8988T (cell line): ENCODE measurements at places on chromosomes 1 and 21.

DNA sequence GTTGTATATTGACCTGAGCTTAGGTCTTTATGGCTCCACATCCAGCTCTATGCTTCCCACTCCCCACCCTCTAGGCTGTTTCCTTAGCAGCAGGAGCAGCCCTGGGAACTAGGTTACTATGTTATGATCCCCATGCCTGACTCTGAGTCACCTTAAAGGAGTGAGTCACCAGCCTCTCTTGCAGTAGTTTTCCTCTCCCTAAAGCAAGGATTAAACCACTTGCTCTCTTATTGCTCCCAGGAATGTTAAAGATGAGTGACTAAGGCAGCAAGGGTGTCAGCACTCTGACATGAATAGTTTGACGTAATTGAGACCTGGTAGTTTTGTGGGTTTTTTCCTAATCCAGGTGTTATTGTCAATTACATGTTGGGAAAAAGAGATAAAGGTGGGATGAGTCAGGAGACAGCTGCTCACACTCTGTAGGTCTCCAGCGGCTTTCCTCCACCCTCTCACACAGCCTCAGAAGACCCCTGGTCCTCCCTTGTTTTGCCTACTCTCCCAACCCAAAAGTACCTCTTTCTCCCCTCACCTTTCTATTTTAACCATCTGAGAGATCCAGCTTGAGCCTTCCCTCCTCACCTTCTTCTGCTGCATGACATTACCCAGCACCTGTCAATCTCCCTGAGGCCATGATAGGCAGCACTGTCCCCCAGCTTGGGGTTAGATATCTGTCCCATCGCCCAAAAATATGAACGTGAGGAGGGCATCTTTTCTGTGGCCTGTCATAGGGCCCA, 369.1 kb upstream of the VAMP3 start:
- DNase-seq = peak; percentile 63

DNA sequence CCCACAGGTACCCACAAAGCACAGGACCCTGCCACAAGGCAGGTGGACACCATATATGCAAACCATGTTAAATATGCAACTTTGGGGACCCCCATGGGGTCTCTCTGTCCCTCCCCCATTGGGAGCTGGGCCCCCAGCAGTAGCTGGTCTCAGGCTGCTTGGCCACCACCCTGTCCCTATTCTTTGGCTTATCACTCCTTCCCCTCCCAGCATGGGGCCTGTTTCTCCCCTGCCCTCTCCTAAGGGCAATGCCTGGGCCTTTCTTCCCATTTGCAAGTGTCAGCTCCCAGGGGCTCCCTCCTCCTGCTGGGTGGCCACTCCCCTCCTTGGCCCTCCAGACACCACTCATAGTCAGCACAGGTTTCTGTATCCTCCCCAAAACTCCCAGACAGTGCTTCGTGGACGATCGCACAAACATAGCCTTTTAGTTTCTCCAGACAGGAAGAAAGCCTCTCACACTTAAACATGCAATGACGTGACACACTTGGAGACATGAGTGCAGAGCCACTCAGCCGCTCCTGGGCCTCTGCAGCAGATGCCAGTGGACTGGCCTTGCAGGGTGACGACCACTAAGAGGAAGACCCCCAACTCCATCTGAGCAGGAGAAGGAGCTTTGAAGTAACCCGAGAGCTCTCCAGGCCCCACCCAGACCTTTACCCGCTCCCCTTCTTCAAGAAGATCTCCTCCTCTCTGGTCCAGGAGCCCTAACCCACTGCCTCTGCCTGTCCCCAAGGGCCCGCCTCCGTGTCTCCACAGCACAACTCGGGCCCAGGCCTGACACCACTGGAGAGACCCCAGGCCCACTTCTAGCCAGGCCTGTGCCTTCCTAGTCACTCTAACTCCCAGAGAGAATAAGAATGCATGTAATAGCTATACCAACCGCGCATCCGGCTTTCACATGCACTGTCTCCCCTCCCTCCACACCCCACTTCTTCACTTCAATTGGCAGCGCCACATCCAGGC, 22.9 kb downstream of the CITED4 start:
- DNase-seq = no peak

- DNase-seq = no peak
Measured at GRCh38 chr1:245205396-245205795, 50.6 kb downstream of the KIF26B start.

DNA sequence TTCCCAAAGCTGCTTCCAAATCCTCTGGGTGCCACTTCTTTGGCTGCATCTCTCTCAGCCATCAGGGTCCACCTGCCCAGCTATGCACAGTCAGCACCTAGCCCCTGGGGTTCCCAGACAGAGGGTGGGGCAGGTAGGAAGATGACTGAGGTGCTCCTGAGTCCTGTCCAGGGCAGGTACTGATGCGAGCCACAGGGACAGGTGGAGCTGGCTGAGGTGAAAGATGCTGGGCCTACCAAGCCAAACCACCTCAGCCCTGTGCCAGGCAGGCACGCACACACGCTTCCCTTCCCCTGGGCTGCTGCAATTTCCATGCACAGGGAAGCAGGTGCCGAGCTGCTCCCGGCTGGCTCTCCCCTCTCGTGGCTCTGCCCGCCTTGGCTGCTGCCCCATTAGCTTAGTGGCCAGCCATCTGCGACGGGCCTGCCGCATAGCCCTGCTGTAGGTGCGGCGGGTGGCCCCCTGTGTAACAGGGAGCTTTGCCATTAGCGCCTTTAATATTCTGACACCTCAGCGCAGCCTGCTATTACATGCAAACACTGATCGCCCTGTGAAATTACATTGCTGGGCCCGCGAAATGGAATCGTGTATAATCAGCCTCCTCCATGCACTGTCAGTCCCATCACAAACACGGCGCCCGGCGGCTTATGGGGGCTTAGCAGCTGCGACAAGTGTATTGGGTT, 38.9 kb downstream of the DMAP1 start:
- no peak for DNase-seq

GRCh38 chr21:39094087-39094780, 89.0 kb downstream of the PSMG1 start:
- DNase-seq = no peak

DNA sequence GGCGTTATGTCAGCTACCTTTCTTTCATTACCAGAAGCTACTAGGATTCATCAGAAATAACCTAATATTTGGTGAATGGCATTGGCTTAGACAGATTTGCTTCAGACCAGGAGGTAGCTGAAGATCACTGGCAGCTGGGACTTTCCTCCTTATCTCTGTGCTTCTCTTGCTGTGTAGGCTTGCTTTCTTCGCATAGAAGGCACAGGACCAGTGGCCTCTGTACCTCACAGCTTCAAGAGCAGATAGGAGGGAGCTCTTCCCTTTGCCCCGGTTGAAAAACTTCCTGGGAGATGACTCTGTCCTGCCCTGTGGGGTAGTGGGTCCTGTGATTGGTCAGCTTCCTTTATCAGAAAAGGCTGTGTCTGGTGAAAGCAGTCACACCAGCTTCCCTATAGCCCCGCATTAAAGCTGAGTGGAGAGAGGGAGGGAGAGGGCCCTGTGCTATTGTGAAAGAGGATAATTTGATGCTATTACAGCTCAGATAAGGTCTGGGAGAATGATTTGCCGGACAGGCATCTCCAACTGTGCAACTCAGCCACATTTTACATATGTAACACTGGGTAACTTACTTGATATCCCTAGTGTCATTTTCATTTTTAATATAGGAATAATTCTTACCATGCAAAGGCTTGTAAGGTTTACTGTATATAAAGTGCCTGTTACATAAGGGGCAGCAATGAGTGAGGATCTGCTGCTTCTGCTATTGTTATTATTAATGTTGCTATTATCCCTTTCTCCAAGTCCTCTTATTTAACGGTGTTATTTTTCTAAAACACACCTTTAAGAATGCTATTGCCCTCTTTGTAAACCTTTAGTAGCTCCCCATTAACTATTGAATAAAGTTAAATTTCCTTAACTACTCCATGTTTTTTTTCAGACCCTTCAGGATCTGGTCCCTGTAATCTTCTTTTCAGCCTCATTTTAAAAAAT, 31.6 kb downstream of the OSBPL9 start:
- no peak for DNase-seq

DNA sequence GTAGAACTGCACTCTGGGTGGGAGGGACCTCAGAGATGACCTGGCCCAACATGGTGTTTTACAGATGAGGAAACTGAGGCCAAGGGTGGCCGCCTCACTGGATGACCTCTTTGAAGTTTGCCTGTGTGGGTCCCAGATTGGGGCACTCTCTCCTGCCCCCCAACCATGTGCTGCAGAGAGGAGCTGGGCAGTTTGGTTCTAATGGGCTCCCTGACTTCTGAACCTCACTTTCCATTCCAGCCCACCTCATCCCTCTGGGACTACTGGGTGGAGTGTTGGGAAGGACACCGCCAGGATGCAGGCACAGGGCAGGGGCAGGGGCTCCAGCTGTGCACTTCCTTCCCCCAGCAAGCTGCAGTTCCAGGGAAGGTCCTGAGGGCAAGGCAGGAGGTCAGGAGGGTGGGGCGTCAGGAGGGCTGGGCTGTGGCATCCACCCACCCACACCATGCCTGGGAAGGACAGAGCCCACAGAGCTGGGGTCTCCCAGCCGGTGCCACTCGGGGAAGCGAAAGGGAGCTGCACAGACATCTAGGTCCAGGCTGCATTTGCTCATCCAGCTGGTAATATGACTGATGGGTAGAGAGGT, 10.3 kb upstream of the EPS8L3 start:
- DNase-seq = no peak

DNA sequence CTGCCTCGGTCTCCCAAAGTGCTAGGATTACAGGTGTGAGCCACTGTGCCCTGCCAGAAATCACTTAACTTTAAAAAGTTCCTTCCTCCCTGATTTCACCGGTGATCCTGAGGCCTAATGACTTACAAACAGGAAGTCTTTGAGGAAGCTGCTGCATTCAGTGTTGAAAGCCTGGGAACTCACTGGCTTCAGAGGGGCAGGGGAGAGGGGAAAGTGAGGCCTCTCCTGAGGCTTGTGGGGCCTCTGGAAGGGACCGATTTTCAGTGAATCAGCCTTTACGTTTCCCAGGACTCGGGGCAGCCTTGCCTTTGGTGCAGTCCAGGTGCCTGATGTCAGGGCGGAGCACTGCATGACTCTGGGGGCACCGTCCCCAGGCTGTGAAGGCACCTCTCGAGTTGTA, 30.1 kb upstream of the ARHGEF10L start:
- no peak for DNase-seq

- DNase-seq = peak; percentile 56
Measured at GRCh38 chr1:227788271-227789083, 27.0 kb upstream of the PRSS38 start.

GRCh38 chr1:206463137-206463536, 7.1 kb upstream of the IKBKE start:
- no peak for DNase-seq

DNA sequence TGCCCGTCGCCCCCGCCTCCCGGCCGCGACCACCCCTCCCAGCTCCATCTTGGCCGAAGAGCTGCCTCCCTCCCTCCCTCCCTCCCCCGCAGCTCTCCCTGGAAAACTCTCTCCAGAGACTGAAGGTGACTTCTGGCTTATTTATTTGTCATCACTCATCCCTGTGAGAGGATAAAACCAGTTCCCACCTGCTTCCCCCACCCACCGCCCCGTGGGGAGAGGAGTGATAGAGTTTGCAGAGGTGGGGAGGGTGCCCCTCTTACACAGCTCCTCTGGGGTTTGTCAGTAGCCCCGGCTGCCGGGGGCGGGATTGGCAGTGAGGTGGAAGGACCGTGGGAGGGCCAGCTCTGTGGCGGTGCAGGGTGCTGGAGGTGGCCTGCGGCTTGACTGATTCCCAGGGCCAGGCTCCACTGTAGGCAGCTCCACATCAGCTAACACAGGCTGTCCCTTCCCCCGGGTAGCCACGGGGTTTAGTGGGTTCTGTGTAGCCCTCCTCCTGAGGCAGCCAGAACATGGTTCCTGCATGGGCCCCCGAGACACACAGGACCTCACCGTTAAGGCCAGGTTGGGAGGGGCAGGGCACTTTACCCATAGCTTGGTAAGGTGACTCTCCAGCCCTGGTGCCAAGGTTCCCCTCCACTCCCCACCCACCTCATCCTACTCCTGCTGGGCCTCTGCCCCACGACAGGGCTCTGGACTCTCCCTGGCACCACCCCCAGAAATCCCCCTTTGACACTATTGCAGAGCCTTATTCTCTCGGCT, 62.2 kb downstream of the ELK4 start:
- DNase-seq = no peak

GRCh38 chr1:154453574-154454352, 48.3 kb upstream of the TDRD10 start:
- no peak for DNase-seq

GRCh38 chr1:232462213-232462612, 167.7 kb downstream of the SIPA1L2 start:
- no peak for DNase-seq

GRCh38 chr1:27992276-27992675, 32.5 kb downstream of the XKR8 start:
- DNase-seq = no peak

DNA sequence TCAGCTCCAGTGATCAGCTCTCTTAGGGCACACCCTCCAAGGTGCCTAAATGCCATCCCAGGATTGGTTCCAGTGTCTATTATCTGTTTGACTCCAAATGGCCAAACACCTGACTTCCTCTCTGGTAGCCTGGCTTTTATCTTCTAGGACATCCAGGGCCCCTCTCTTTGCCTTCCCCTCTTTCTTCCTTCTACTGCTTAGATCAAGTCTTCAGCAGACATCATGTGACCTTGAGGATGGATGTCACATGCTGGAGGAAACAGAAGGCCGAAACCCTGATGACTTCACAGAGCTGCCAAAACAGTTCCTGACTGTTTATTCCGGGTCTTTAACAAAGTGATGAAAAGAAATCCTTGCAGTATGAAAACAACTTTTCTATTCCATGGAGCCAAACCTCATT, 24.4 kb upstream of the WDR26 start:
- DNase-seq = no peak

DNA sequence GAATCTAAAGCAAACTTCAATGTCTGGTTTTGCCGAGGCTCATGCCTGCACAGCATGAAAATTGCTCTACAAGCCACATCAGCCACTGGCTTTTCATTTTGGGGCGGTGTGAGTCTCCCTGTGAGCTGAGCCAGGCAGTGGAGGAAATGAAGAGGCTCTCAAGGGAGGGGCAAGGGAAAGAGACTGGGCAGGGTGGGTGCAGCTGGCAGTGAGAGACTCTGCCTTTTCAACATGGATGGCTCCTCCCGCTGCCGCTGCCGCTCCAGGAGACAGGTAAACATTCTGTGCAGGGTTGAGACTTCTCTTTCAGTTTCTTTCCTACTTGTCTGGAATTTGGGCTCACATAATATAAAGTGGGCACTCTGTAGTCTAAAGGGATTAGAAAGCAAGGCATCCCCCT, 11.3 kb upstream of the CTSE start:
- DNase-seq = no peak

- no peak for DNase-seq
Measured at GRCh38 chr1:173411835-173412742, 65.0 kb upstream of the PRDX6 start.

GRCh38 chr21:44499211-44499560, 40.8 kb downstream of the KRTAP10-1 start:
- no peak for DNase-seq

DNA sequence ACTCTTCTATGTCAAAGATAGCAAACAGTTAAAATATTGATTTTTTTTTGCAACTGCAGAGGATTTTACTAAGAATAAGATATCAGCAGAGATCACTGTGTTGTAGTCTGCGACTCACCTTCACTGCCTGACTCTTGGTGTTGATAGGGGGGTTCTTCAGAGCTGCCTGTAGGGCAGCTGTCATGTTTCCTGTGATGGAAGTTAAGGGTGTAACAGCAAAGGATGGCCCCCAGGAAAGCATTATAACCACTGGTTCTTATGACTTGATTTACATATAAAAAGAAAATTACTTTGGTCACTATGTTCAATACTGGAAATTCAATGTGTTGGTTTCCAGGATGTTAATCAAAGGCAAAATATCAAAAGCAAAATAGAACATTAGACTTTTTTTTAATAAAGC, 2.6 kb downstream of the ARPC5 start:
- no peak for DNase-seq
